NCI-H460 (cell line): ENCODE measurements at places on chromosomes 11 and 22.

DNA sequence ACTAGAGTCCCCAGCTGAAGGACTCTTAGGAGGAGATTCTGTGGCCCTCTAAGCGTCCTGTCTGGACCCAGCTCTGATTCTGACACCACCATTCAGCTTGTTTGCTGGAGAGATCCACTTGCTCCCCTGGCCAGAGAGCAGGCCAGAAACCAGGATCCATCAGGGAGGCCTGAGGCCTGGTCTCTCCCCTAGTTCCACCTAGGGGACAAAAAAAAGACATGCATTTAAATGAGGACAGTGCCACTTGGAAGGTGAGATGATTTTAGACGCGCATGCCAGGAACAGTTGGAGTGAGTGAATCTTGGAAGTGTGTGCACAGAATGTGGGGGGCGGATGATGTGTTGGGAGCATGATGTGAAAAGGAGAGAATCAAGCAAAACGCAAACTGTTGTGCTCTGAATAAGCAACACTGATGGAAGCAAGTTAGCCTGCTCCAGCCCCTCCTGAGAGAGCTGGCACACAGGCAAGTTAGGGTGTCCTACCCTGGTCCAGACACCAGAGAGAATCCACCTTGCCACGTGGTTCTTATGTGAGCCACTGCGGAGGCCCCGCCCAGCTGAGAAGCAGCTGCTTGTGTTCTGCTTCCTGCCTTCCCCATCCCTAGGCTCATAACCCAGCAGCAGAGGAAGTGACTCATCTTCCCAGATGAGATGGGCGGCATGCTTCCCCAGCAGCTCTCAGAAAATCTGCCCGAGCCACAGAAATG is 8.0 kb upstream of the SLCO2B1 start:
- DNase-seq: peak; percentile 73

GRCh38 chr11:47244448-47245350 is 3.9 kb downstream of the ACP2 start:
- no peak for DNase-seq

DNA sequence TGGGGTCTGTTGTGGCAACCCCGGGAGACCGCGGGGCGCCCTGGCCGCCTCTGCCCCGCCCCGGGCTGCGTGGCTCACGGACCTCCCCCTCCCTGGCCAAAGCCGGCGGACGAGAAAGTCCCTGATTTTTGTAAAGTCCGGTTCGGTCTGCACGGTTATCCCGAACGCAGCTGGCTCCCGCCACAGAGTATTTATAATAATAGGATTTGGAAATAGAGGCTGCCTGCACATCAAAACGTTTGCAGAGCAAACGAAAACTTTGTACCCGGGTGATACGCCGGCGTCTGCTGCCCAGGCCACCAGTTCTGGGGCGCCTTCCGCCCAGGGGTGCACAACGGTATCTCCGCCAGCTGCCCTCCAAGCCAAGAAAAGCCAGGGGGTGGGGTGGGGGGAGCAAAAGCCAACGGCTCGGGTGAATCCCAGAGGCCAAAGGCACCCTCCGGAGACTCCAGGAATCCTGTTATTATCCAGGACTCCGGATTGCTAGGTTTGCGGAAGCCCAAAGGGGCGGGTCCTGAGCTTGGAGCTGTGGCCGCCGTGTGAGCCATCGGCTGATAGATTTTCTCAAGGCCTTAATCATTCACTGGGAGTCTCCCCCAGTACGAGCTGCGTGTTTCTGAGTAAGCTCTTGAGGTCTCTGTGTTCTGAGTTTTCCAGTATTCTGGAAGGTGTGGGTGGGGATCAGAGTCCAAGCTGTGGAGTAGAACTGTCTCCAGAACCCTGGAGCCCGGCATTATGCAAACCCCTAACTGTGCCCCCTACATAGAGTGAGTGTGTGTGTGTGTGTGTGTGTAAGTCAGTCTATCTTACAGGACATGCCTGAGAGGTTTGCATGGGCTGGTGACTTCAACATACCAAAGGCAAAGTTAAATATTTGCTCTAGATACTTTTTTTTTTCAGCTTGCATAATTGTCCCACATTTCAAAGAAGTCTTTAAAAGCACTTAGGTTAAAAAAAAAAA is 673 bp upstream of the SHANK2 start:
- DNase-seq: peak; percentile 31

- no peak for DNase-seq
Observed at GRCh38 chr11:66280428-66280827, 2.5 kb downstream of the CNIH2 start.

DNA sequence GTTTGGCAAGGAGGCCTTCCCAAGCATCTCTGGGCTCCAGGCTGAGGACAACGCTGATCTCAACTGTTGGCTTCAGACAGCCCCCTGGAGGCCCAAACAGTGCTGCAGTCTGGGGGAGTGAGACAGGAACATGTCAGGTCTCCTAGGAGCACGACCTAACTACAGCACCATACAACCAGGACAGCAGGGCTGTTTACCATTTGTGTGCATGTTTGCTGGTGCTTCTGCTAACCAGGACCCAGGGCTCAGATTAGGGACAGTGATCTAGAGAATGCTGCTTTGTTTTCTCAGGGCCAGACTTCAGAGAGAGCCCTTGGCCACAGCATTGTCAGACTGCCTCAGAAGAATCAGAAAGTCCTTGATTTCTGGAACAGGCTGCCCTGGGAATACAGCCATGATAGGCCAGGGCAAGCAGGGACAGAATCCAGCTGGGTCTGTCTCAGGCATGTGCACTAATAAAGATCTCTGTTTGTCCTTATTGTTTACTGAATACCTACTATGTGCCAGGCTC is 126.5 kb downstream of the VPREB1 start:
- DNase-seq: no peak

DNA sequence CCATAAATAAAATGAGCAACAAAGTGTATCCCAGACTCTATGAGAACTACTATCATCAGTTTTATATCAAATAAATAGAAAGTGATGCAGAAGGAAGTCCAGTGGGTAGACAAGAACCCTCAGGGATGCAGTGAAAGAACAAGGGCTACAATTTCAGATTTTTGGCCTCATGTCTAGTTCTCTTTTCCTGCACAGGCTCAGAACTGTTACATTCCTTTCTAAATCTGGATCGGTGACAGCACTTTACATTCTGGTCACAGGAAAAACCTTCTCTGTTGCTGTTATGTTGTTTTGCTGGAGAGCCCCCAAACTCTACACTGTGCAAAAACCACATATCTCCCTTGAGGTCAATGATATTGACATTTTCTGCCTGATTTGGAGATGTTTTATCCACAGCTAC is 108.8 kb upstream of the ANO5 start:
- DNase-seq: no peak

DNA sequence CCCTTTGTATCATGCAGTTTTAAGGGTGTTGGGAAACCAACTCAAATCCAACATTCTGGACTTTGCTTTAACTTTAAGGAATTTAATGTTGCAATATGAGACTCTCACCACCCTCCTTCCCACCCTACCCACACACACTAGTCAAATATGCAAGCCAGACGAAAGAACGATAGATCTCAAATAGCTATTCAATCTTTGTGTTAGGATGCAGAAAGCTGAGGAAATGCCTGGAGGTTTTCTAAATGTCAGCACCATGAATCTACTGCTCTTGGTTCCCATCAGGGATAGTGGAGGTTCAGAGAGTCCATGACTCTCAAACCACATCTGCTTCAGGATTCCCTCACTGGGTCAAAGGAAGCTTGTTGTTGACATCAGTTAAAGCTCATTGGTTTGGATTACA is 33.7 kb downstream of the EXPH5 start:
- no peak for DNase-seq

- DNase-seq: no peak
Observed at GRCh38 chr11:110219006-110219785, 77.2 kb downstream of the RDX start.

GRCh38 chr22:45582236-45582954 is 79.7 kb downstream of the FBLN1 start:
- no peak for DNase-seq

- no peak for DNase-seq
Observed at GRCh38 chr11:75194147-75194546, 43.2 kb downstream of the SLCO2B1 start.

DNA sequence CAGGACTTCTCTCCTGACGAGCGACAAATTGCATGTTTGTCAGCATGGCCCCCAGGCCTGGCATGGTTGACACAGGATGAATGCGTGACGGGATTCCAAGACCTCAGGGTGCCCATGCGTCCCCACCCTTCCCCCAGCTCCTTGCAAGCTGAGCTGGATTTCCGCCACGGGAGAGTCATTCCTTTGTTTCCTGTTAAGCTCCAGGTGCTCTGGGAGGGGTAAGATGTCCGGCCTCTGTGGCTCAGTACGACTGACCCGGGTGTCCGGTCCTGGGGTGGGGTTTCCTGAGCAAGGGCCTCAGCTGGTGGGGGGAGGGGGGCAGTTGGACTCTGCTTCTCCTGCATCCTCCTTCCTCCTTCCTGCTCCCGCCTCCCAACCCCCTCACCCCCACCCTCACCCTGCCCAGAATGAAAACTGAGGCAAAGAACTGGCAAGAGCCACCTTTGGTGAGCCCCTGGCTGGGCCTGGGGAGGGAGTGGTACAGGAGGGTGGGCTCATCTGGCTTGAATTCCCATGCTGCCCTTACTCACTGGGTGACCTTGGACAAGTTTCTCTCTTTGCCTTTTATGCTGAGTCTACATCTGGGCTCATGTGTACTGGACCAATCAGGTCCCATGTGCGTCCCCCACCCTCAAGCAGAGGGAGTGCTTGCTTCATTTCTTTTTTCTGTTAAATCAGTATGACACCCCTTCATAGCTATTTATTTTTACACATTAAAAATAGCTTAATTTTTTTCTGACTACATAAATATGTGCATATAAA is 2.5 kb downstream of the CDC42EP2 start:
- DNase-seq: no peak

DNA sequence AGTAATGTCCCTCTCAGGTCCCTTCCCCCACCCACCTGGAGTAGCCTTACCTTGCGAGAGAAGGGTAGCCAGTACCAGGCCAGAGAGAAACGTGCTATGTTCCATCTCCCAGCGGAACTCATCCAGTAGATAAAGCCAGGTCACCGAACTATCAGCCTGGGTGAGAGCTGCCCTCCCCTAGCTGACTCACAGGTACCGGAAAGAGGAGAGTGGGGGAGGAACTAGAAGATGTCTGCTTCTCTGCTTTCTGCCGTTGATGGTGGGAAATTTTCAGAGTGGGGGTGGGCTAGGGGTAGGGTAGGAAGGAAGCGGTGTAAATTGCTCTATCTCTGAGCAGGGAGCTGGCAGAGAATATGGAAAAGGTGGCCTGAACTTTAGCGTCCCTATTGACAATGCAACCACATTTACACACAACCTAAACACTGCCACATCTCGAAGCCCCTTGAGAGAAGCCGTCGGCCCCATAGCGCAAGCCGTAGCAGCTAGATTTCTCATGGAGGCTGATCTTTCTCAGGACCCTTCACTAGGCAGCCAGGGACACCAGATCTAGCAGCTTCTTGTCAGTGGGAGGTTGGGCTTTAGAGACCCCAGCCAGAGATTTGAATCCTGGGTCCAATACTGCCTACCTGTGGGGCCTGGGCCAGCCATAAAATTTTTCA is at the start of gene CD3D:
Gene CD3D (minus strand): TSS at position 203 of the 659 bp plus-strand sequence. CDS start 98 bp downstream, at position 105.
- DNase-seq: no peak

DNA sequence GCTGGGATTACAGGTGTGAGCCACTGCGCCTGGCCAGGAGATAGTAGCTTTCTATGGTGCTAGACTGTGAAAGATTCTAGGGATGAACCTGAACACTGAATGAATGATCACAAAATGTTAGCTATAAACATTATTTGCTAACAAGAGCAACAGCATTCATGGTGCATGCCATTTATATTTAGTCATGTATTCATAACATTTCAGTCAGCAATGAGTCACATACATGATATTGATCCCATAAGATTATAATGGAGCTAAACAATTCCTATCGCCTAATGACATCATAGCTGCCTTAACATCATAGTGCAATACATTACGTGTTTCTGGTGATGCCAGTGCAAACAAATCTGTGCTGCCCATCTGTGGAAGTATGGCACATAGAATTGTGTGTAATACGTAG is 164.1 kb downstream of the ARHGAP42 start:
- DNase-seq: no peak

- DNase-seq: no peak
Observed at GRCh38 chr11:12840871-12841660, 166.8 kb downstream of the TEAD1 start.

DNA sequence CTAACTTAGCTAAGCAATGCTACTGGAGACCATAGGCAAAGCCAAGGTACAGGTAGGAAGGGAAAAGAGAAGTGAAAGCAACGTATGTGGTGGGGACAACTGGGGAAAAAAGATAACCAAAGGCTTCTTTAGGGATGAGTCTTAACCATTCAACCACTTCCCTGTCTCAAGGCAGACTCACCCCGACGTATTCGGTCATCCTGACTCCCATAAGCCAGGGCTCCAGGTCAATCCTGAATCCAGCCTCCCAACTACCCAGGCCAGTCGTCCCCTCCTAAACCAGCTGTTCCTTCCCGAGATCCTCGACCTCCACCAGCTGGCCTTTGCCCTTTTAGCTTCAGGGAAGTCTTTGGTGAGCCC is 330 bp downstream of the ACP2 start:
- DNase-seq: no peak

DNA sequence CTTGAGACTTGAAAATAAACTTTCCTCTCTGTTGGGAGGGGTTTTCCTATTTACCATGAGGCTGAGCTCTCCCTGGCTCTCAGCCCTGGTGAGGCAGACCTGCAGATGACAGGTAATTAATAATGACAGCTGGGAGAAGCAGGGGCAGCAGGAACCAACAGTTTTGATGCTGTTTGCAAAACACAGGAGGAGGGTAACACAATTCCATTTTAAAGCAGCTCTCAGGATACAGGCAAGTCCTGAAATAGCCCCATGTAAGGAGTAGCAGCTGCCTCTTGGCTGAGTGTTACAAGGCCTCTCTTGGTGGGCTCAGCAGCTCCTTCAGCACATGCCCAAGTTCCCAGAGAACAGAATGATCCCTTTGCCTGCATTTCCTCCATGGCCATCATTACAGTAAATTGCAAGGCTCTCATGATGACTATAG is 13.3 kb downstream of the PARVA start:
- no peak for DNase-seq
